ENCODE measurements at places on chromosomes 2 and 18. TPM values are rescaled to one million over a fixed set of nuclear protein-coding genes. Genes with fewer than 3 reads are reported as not detected.

- peak; percentile 64 for DNase-seq
Measured at GRCh38 chr2:126658905-126659561, 3.1 kb downstream of the GYPC start.

Gene REG1A
- total RNA-seq = not detected

- no peak for DNase-seq
Measured at GRCh38 chr2:216366777-216367471, 5.4 kb downstream of the MARCHF4 start.

DNA sequence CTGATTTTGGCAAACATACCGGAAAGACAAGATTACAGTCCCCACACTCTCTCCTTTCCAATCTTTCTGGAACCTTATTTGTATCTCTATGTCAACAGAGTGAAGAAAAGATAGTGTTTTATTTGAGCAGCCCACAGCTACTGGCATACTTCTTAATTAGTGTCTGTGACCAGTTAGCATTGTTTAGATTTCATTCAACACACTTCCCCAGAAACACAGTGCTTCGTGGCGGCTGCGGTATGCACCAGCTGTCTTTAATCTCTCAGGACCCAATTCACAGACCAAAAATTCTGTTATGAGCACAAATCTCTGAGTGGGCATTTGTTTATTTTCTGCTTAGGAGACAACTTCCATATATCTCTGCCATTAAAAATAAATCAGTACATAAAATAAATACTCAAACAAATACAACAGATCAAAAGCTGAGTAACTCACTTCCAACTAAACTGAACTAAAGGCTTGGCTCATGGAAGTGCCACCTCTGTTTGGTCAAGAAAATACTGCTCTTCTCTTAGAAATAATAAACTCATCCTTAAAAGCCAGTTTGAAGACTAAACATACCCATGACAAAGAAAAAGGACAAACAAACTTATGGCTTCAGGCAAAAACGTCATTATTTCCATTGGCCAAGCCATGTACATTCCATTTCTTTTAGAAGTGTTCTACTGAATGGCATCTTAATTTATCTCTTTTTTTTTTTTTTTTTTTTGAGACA lies 392.4 kb downstream of the TXNL1 start:
- no peak for DNase-seq

Gene ALPP
- total RNA-seq = not detected

- DNase-seq = no peak
Measured at GRCh38 chr2:171703574-171704347, 16.5 kb downstream of the DYNC1I2 start.

- no peak for DNase-seq
Measured at GRCh38 chr18:57807336-57808117, 4.4 kb upstream of the ATP8B1 start.
